Neuronal stem cell (in vitro differentiated cells): ENCODE measurements at places on chromosomes 11 and 22.

DNA sequence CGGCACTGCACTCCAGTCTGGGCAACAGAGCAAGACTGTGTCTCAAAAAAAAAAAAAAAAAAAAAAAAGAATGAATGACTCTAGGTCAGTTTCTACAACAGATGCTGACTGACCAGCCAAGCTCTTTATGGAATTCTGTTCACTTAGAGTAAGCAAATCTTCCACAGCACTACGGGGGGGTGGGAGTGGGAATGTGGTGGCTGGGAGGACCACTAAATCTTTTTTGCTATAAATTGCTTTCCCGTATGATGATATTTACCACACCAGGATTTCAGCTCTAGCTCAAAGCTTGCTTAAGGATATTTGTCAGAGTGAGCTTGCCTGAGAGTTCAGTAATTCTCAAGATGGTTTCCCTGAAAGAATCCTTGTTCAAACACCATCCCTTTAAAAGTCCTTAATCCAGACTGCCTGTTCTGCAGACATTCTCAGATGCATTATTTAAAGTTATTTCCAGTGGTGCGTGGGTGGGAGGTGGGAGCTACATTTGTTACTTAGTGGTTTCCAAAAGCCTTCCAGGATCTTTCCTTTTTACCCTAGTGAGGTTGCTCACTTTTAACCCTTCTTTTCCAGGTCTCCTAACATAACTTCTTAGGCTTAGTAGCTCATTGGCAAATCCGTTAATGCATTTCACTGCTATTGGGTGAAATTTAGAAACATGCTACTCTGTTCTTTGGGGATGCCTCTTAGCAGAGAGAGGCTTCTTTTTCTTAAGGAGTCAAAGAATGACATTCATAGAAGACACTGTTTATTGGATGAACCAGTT lies 65.9 kb downstream of the UBASH3B start:
- no peak overlapping the region for H3K27ac ChIP-seq
- H3K4me1 ChIP-seq = peaks cover 20% of the 10 kb centered on the region
- H3K27me3 ChIP-seq = no peaks in the 10 kb centered on the region
- no peak overlapping the region for H3K4me3 ChIP-seq

- H3K27ac ChIP-seq = no peak overlapping the region
- DNase-seq = no peak
- H3K4me3 ChIP-seq = no peak overlapping the region
- H3K27me3 ChIP-seq = no peaks in the 10 kb centered on the region
- peaks cover 18% of the 10 kb centered on the region for H3K36me3 ChIP-seq
Observed at GRCh38 chr11:34997952-34998528, 81.6 kb downstream of the PDHX start.

GRCh38 chr11:125593114-125593820 lies 615 bp downstream of the STT3A start:
- no peaks in the 10 kb centered on the region for H3K27me3 ChIP-seq
- H3K4me1 ChIP-seq = peaks cover 7% of the 10 kb centered on the region
- H3K36me3 ChIP-seq = peaks cover 39% of the 10 kb centered on the region

DNA sequence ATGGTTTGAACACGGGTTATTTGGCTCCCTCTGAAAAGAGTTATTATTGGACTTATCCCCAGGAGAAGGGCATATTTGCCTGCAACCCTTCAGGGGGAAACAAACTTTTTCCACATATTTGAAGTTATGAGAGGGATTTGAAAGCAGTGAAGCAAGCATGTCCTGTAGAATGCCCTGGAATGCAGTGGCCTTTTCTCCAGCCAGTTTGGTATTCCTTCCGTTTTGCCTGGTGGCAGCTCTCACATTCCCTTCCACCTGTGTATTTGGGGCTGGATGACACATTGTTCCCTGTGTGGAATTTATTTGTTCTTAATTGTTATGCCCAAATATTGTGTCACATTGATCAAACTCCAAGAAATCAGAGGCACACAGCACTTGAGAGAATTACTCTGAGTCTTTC lies 59.0 kb downstream of the OSBP2 start:
- H3K36me3 ChIP-seq = no peaks in the 10 kb centered on the region
- no peak overlapping the region for H3K27ac ChIP-seq
- no peaks in the 10 kb centered on the region for H3K4me1 ChIP-seq
- no peak overlapping the region for H3K4me3 ChIP-seq

- H3K36me3 ChIP-seq = peaks cover 12% of the 10 kb centered on the region
- H3K4me1 ChIP-seq = peaks cover 5% of the 10 kb centered on the region
- DNase-seq = no peak
- no peak overlapping the region for H3K27ac ChIP-seq
- no peaks in the 10 kb centered on the region for H3K27me3 ChIP-seq
- no peak overlapping the region for H3K4me3 ChIP-seq
Observed at GRCh38 chr22:50401907-50402306, 58.8 kb downstream of the PPP6R2 start.

- H3K4me1 ChIP-seq = peaks cover 11% of the 10 kb centered on the region
- H3K4me3 ChIP-seq = no peak overlapping the region
- H3K27ac ChIP-seq = no peak overlapping the region
- H3K27me3 ChIP-seq = no peaks in the 10 kb centered on the region
- peaks cover 11% of the 10 kb centered on the region for H3K36me3 ChIP-seq
Observed at GRCh38 chr11:107561688-107562087, 3.8 kb downstream of the ALKBH8 start.
